ENCODE measurements at places on chromosomes 4 and X.

DNA sequence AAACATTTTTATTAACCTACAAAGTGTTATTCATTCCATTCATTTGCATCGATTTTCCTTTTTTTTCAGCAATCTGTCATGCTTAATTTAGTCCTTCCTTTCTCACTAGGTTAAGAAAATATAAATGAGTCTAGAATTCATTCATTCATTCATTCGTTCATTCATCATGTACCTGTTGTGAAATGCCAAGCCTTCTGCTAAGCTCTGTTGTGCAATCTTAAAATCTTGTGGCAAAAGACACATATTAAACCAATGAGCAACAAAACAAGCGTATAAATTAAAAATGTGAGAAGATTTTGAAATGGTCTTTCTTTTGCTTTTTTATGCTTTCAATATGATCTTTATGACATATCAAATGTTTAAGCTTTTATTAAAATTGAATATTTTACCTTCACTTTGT, 88.6 kb upstream of the MAD2L1 start:
- DNase-seq, result no peak

GRCh38 chrX:18537068-18537467, 111.7 kb downstream of the CDKL5 start:
- no peak for DNase-seq

- no peak for DNase-seq
Observed at GRCh38 chr4:168655182-168655581, 158.3 kb downstream of the PALLD start.

DNA sequence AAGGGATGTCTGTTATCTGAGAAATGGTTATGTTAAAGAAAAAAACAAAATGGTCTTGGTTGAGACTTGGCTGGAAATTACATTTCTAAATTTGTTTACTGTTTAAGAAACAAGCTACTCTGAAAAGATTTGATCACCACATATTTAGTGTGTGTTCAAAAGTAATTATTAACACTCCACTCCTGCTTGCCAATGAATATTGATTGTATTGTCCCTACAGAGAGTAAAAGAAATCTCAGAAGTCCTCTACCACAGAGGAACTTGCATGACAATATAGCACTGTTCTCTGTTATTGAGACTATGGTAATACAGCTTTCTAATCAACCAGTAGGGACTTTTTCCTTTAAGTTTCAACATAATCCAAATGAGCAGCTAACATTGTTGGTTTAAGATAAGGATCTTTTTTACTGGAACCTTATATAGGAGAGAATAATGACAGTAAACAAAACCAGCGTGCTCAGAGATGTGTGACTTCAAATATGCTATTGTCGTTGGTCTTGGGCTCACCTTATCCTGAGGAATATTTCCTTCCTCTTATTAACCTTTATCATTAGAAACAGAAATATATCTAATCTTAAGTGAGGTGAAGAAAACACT, 47.6 kb downstream of the CXCL13 start:
- DNase-seq, result no peak

DNA sequence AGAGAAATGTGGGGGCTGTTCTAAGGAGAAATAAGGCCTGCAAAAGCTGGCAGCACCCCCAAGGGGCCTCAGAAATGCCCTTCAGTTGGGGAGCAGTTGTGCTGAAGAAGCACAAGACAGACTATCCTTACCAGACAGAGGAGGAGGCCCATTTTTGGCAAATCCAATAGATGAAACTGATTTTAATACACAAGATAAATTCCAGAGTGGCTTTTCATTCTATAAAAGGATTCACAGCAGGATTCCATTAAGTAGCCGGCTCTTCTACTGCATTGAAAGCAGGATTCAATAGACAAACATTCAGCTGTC, 8.1 kb downstream of the SEPTIN6 start:
- no peak for DNase-seq

All from NAMALWA (cell line).